ENCODE measurements at places on chromosomes 3 and 15.

GRCh38 chr3:16982460-16982859 lies 97.7 kb downstream of the PLCL2 start:
- no peaks in the 10 kb centered on the region for H3K4me1 ChIP-seq
- no peak overlapping the region for H3K27ac ChIP-seq
- H3K27me3 ChIP-seq: no peaks in the 10 kb centered on the region

- no peaks in the 10 kb centered on the region for H3K4me1 ChIP-seq
- no peak for DNase-seq
- H3K36me3 ChIP-seq: no peaks in the 10 kb centered on the region
Observed at GRCh38 chr3:27990324-27990723, 251.1 kb upstream of the CMC1 start.

GRCh38 chr3:32297366-32297765 lies 58.9 kb downstream of the CMTM8 start:
- no peak overlapping the region for H3K27ac ChIP-seq
- H3K4me1 ChIP-seq: peaks cover 25% of the 10 kb centered on the region
- H3K4me3 ChIP-seq: no peak overlapping the region
- no peaks in the 10 kb centered on the region for H3K36me3 ChIP-seq
- no peaks in the 10 kb centered on the region for H3K27me3 ChIP-seq
- no peak for DNase-seq

- H3K36me3 ChIP-seq: no peaks in the 10 kb centered on the region
- no peak overlapping the region for H3K4me3 ChIP-seq
- H3K27ac ChIP-seq: no peak overlapping the region
- no peak for DNase-seq
- no peaks in the 10 kb centered on the region for H3K4me1 ChIP-seq
- H3K27me3 ChIP-seq: peaks cover 19% of the 10 kb centered on the region
Observed at GRCh38 chr3:122912772-122913538, 114.6 kb downstream of the SEMA5B start.

- H3K4me1 ChIP-seq: no peaks in the 10 kb centered on the region
- no peak for DNase-seq
- no peak overlapping the region for H3K27ac ChIP-seq
- H3K36me3 ChIP-seq: no peaks in the 10 kb centered on the region
Observed at GRCh38 chr15:59622289-59622688, 10.7 kb downstream of the GCNT3 start.

DNA sequence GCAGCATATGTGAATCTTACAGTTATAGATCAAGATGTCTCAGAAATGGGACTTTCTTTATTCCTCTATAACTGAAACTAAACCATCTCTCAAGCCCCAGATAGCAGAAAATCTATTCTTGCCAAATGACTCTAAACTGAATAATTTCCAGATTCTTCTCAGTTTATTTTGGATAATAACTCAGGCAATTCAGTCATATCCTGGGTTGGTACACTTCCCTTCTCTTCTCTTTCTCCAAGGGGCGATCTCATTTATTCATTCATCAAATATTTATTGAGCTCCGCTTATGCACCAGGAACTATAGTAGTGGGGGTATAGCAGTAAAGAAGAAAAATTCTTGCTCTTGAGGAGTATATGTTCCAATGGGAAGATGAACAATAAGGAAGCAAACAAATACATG lies 13.5 kb upstream of the PCOLCE2 start:
- H3K4me3 ChIP-seq: no peak overlapping the region
- no peaks in the 10 kb centered on the region for H3K4me1 ChIP-seq
- H3K27ac ChIP-seq: no peak overlapping the region
- H3K36me3 ChIP-seq: no peaks in the 10 kb centered on the region

DNA sequence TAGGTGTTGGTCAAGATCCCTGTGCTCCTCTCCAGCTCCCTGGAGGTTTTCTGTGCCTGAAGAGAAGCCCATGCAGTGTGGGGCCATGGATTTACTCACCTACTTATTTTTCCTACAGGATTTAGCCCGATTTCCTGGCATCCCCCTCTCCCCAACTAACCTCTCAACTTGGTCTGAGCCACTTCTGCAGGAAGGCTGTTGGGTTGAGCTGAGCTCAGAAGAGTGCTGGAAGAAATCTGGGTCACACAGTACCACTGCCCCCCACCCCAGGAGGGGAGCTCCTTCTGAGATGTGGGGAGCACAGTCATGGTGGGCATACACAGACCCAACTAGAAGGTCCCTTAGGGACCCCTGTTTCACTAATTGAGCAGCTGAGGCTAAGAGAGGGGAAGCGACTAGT lies 34.4 kb upstream of the SLCO2A1 start:
- no peaks in the 10 kb centered on the region for H3K36me3 ChIP-seq
- H3K4me1 ChIP-seq: no peaks in the 10 kb centered on the region
- no peak overlapping the region for H3K4me3 ChIP-seq
- no peak for DNase-seq
- no peak overlapping the region for H3K27ac ChIP-seq
- no peaks in the 10 kb centered on the region for H3K27me3 ChIP-seq

DNA sequence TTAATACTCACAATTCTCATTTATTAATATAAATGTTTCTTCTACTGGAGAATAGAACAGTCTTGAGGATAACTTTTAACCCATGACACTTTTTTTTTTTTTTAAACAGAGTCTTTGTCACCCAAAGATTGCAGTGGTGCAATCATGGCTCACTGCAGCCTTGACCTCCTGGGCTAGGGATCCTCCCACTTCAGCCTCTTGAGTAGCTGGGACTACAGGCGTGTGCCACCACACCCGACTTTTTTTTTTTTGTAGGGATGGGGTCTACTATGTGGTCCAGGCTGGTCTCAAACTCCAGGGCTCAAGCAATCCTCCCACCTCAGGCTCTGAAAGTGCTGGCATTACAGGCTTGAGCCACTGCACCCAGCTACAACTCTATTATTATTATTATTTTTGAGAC lies 34.5 kb downstream of the PIK3CB start:
- no peaks in the 10 kb centered on the region for H3K36me3 ChIP-seq
- DNase-seq: no peak
- no peak overlapping the region for H3K4me3 ChIP-seq
- H3K27ac ChIP-seq: no peak overlapping the region
- peaks cover 3% of the 10 kb centered on the region for H3K4me1 ChIP-seq
- H3K27me3 ChIP-seq: no peaks in the 10 kb centered on the region
